ENCODE measurements at places on chromosomes 7 and 10.

- no peak for DNase-seq
Measured at GRCh38 chr7:1672851-1673486, 2.9 kb downstream of the ELFN1 start.

DNA sequence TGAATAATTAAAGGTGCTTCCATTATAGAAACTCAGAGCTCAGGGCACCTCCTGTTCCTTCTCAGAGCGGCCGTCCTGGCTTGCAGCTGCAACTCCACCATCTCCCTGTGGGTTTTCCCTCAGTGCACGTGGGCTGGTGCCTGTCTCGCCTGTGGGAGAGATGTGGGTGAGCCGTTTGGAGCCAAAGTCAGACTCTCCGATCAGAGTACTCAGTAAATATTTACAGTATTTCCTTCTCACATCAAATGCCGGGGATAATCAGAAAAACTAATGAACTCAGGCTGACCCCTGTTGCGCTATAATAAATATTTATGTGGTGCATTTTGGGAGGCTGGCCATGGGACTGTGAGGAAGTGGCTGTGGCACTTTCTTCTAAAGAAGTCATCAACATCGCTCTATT, 155.8 kb upstream of the HABP2 start:
- no peak for DNase-seq

DNA sequence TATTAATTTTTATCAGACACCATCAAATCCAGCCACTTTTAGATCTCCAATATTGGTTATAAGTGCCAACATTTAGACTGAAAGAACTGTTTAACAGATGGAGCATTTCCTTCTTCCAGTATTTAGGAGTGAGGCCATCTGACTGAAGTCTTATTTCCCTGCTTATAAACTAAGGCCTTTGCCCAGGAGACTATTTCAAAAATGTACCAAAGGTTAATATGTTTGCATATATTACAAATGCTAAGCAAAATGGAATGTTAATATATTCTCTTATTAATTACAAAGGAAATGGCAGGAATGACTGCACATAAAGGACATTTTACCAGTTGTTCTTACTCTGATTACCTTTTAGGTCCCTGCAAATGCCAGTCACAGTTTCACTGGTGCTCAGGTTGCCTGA, 238.9 kb upstream of the PLXNA4 start:
- no peak for DNase-seq

- no peak for DNase-seq
Measured at GRCh38 chr10:95832216-95833041, 75.3 kb upstream of the CC2D2B start.

DNA sequence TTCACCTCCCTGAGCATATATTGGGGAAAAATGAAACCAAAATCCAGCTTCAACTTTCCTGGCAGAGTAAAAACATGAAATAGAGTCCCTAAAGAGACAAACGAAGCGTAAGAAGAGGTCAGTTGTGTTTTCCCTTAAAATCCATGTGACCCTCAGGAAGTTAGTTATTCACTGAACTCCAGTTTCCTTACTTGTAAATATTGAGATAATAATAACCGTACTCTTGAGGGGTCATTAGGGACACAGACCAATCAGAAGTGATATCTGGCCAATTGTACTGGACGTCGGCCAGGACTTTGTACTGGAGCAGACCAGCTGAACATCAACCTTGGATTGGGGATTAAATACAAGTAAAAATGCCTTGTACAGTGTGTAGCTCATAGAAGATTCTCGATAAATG, 167.0 kb downstream of the GATA3 start:
- DNase-seq: no peak

DNA sequence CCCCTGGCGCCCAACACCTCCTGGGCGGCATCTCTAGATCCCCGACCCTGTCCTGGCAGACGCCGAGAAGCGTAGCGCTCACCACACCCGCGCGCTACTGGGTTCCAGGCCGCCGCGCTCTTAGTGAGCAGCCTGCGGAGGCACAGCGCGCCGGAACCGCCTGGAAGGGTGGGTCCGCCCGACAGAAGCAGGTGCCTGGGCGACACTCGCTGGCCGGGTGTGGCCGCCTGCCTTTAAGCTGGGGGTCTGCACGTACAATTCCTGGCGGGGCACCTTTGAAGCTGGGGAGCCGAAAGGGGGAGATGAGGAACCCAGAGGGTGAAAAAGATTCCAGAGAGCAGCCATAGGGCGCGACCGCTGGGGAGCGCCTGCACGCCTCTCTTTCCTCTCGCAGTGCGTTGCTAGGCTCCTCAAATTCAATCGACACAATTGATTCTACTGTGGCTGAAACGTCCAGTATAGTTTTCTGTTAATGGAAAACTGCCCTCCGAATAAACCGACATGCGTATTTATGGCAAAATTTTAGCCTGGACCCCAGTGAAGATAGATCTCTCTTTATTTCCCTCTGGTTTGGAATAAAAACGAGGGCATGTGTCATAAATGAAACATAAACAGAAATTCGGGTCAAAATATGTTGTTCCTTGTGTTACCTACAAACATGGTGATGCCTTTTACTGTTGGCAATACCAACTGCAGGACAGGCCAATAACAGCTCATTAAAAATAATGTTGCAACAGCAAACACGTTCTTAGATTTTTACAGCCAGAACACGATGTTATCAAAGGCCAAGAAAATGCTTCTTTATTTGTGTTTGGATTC, 4.6 kb downstream of the HMX3 start:
- no peak for DNase-seq

DNA sequence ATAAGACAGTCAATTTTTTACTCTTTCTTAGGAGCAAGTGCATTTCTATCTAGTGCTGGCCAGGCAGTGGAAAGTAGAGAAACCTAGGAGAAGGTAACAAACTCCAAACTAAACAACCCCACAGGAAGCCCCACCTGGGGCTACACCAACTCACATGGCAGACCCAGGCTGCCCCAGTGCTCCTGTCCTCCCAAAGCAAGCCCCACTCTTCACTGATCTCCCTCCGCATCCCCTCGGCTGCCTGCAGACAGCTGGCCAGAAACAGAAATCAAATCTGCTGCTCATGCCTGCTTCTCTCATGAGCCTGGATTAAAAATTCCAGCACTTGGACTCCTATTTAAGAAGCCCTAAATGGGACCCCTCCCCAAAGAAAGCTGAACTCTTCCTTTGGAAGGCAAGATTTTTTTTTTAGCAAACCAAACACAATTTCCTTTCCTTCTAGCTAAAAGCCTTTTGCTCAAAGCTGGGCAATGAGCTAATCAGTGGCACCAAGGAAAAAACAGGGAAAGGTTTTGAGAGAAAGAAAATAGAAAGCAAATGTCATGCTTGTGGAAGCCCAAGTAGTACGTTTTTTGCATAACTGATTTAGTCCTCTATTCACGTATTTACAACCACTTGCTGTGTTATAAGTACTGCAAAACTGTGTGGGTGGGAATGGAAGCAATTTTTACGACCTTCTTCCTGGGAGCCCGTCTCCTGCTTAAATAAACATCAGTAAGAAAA, 10.8 kb downstream of the PDE1C start:
- DNase-seq: no peak

DNA sequence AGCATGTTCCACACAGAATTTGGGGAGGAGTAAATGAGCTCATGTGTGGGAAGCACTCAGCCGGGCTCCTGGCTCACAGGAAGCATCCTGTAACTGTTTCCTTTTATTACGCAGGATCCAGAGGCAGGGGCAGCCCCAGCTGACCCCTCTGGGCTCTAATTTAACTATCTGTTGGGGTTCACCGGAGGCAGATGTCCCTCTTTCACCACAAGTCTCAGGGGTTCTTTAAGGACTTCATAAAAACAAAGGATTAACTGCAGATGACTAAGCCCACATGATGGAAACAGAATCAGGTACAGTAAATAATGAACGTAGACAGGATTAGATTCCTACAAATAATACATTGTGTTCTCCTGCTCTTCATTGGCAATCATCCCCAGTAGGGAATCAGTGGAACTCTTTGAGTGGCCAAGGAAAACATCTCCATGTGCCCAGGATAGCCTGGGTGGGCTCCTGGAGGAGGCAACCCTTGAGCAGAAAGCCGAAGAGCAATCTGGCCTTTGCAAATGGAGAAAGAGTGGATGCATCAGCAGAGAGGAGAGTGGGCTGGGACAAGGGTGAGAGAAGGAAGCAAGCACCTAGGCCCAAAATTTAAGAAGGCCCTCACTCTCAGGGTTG, 24.6 kb downstream of the TBXAS1 start:
- DNase-seq: no peak

GRCh38 chr7:89680161-89680560, 474.1 kb upstream of the STEAP1 start:
- DNase-seq: no peak

GRCh38 chr7:47622946-47623640, 41.2 kb upstream of the TNS3 start:
- DNase-seq: no peak

- DNase-seq: no peak
Measured at GRCh38 chr7:50940621-50941020, 157.9 kb upstream of the GRB10 start.

- DNase-seq: peak; percentile 85
Measured at GRCh38 chr7:24979470-24979862, 512 bp downstream of the OSBPL3 start.

DNA sequence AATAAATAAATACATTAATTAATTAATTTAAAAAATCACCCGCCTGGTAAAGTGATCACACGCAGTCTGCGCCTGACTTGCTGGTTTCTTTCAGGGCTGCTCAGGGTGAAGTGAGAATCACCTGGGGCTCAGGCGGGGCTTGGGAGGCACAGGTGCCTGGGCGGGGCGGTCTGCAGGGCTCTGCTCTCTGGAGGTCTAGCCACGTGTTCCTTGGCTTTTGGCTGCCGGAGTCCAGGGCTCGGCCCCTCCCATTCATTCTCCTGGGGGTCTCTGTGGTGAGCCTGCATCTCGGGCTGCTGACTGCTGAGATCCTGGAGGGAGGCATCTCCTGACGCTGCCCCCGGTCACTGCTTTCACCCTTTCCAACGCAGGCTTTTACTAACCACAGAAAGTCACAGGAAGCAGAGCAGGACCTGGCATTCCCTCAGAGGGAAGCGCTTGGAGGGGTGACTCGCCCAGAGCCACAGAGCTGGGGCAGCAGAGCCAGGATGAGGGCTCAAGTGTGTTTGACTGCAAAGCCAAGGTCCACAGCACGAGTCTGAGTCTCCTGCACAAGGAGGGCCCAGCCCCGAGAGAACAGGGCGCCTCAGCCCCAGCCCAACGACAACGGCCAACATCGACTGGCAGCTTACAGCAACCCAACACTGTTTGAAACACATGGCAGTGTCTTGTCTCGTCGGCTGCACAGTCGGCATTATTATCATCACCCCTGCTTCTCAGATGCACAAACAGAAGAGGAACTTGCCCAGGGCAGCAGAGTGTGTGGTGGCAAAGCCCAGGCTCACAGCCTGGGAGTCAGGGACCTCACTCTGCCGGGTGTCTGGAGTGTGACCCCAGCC, 22.4 kb upstream of the MNX1 start:
- peak; percentile 45 for DNase-seq

GRCh38 chr7:30816645-30817370, 45.6 kb downstream of the MINDY4 start:
- DNase-seq: no peak

- no peak for DNase-seq
Measured at GRCh38 chr10:121526135-121526790, 72.0 kb downstream of the FGFR2 start.

- DNase-seq: no peak
Measured at GRCh38 chr10:25028711-25029110, 12.3 kb downstream of the THNSL1 start.

DNA sequence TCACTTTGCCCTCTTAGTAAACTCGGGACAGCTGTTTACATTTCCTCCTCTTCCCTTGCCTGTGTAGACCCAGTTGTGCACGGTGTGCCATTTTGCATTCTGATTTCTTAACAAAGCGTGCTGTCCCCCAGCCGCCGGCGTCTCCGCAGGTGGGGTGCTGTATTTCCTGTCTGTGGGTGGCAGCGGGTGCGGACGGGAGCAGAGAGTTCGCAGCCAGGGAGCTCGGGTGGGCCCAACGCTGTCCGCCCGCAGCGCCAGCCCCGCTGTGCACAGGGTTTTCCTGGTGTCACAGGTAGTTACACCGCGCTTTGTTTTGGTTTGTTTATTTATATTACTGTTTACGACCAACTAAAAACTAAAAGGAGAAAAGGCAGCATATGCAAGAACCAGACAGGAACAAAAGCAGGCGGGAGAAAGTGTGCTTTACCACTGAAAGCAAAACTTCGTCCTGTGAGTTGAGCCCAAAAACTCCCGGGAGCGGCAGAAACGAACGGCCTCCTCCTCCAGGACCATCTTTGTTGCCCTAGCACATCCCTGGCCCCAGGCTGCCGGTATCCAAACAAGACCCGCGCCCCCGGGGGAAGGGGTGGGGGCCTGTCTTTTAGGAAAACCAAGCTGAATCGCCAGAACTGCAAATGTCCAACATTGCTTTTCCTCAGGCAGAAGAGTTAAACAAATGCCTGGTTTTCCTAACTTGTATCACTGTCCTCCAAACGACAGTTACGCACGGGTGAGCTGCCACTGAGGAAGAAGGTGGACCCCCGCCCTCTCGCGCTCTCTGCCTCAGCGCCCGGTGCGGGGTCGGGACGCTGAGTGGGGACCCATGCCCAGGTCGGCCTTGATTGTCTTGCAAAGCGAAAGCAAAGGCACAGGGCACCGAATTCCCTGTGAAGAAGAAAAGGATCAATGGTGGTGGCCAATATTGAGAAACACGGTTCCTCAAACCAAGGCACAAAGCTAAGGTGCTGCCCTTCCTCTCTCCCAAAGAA, 45.9 kb upstream of the DRGX start:
- no peak for DNase-seq

GRCh38 chr7:65475040-65475726, 101.5 kb downstream of the ZNF92 start:
- DNase-seq: no peak

GRCh38 chr10:12042409-12042796, 206 bp downstream of the UPF2 start:
- peak; percentile 81 for DNase-seq

DNA sequence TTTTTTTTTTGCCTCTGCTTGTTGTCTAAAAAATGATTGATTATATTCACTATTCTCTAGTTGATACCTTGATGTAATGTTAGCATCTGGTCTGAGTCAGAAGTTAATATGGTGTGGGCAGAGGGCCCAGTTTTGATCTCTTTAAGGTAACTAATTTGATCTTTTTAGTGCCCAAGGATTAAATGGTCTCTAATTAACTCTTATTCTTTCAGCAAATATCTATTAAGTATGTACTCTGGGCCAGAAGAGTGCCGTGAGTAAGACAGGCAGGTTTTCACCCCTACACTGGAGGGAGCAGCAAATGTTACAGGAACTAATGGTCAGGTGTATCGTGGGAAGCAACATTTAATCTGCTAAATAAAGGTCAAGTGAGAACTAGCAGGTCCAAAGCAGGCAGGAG, 144.6 kb upstream of the COL1A2 start:
- no peak for DNase-seq

- no peak for DNase-seq
Measured at GRCh38 chr7:55028011-55028410, 9.2 kb downstream of the EGFR start.

- DNase-seq: no peak
Measured at GRCh38 chr10:100347568-100348195, 649 bp downstream of the SCD start.

GRCh38 chr10:128922619-128923196, 544.3 kb upstream of the MGMT start:
- no peak for DNase-seq

- DNase-seq: no peak
Measured at GRCh38 chr7:150668472-150668911, 17.0 kb upstream of the GIMAP2 start.

All from upper lobe of right lung (tissue), 1 donor.